NCI-H1694 (cell line): ENCODE measurements at places on chromosomes 7 and 10.

DNA sequence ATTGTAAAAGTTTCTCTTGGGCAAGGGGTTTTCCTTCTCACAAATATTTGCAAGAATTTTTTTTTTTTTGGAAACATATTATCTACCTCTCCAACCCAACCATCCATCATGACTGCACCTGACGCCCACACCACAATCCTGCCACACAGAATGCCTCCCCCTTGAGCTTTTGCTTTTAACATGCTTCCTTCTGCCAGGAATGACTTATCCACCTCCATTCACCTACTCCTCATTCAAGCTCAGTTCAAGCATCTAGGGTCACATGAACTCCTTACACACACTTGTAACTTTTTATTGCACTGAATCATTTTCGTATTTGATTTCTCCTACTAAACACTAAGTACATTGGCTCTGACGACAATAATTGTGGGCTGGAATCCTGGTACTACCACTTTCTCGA is 660.1 kb upstream of the AUTS2 start:
- DNase-seq = no peak

DNA sequence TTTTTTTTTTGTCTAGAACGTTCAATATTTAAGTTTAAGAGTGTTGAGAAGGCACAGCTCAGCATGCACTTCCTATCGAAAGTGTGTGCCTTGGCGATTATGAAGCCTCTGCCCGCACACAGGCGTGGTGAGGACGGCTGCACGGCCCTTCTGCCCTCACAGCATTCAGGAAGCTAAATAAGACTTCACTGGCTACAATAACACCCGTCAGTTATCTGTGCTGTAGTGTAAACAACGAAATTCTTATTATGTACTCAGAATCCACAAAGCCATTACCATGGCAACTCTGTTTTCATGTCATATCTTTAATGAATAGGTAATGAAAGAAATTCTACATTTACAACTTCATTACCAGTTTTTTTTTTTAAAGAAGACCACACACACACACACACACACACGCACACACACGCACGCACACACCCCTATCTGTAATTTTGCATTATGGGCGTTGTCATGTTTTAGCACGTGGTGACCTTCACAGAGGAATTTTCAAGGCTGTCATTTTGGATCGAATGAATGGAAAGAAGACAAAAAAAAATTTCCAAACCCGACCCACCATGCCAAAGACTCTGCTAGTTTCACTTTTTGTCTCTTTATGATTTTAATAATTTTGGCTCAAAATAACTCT is 254.8 kb upstream of the CTBP2 start:
- DNase-seq = no peak

- DNase-seq = no peak
These were observed 308.8 kb downstream of the SEMA3D start for GRCh38 chr7:84877943-84878570.

DNA sequence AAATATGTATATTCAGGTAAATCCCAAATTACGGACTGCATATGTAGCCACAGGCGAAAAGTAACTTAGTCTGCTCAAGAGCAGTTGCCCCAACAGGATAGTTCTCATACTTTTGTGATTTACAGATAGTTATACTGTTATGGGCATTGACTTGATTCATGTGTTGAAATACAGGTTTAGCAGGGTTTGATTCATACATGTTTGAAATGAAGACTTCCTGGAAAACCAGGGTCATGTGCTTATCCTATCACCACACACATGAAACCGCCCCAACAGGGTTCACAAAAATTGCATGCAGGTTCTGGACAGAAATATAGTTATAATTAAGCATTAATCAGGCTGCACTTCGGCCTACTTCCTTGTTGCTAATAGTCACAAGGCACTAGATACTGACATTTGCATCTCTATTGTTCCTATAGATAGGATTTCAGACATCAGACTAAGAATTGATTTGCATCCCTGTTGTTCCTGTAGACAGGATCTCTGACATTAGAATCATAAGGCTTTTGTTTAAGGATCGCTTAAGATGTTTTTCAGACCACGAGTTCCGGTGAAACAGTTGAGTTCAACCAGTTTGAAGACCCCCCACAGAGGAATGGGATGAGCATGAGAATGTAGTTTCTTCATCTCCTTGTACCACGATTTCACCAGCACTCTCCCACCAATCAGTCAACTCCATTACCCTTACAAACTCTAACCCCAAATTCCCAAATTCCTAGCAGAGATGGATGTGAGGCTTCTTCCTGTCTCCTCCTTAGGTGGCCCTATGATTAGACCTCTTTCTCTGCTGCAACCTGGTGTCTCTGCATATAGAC is 2.0 kb upstream of the ZNF398 start:
- no peak for DNase-seq

DNA sequence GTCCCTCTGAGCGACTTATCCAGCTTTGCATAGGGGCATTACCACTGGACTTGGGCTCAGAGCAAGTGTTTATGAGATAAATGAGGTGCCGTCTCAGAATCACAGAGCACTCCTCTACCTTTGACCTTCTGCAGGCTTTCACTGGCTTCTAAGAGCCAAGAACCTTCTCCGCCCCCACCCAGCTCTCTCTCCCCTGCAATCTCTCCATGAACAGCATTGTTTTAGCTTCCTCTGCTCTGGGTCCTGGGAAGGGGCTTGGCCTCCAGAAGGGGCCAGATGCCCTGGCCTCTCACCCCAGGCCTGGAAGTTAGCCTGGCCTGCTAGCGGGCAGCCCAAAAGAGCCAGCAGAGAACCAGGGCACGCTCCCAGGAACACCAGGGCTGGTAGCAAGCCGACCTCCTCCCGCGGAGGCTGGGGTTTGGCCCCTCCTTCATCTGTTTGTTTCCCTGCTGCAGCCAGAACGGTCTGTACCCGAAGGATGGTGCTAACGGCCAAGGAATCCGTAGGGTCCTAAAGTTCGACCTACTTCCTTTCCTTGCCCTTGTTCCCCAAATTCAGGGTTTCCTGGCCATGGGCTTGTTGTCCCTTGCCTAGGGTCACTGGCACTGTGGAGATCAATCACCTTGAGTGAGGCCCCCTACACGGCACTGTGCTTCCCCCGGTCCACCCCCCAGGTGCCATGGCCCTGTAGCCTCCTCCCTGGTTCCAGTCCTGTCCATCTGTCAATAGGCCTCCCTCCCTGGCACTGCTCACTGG is 18.7 kb upstream of the DDIT4 start:
- DNase-seq = peak; percentile 27

- DNase-seq = no peak
These were observed 6.0 kb downstream of the PARD3 start for GRCh38 chr10:34808801-34809745.

- no peak for DNase-seq
These were observed 543.8 kb downstream of the ARL4A start for GRCh38 chr7:13231216-13231615.

DNA sequence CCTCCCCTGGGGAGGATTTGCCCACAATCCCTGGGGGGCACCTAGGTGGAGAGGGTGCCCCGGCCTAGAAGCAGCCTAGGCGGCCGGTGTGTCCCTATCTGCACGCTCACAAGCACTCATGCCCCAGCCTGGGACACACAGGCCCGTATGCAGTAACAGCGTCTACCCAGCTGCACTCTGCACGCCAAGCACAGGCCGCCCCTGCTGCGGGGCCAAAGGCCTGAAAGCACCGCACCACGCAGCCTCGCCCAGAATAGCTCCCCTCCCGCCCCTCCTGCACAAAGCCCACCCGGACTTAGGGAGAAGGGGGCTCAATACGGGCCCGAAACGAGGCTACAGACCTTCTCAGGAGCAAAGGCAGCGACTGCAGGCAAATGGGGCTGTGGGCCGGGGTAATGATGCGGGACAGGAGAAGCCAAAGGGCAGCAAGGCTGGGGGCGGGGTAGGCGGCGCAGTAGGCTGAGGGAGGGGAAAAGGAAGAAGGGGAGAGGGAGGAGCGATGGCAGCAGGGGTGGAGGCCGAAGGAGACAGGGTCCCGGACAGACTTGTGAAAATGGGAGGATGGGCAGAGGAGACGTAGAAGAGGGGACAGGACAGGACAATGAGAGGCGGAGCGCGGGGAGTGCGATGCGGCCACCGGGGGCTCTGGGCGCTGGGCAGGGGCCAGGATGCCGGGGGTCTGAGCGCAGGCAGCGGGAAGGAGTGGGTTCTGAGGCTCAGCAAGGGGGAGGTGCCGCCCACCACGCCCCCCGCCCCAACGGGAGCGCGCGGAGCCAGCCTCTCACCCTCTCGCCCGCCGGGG is 544 bp downstream of the GPRIN2 start:
- DNase-seq = no peak

- no peak for DNase-seq
These were observed 655.6 kb downstream of the SORCS1 start for GRCh38 chr10:106508950-106509349.

GRCh38 chr10:10701084-10701611 is 316.5 kb upstream of the CELF2 start:
- no peak for DNase-seq

DNA sequence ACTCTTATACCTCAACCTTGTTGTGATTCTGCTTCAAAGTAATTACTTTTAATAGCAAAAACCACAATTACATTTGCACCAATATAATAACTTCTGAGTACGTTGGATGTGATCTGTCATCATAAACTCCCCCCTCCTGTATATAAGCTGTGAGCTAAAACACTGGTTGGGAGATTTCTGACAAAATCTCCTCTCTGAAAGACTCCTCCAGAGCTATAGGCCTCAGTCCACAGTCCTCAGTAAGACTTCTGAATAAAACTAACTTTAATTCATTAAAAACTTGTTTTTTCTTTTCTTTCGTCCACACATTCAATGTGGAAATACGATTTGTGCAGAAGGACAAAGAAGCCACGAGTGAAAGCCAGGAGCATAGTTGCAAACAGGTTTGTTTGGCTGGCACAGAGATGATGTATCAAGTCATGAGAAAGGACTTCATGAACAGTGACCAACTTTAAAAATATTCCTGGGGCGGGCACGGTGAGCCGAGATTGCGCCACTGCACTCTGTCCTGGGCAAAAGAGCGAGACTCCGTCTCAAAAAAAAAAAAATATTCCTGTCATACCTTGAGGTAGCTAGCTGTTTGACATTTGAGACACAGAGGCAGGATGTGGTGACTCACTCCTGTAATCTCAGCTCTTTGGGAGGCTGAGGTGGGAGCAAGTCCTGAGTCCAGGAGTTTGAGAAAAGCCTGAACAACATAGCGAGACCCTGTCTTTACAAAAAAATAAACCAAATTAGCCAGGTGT is 91.1 kb upstream of the ARHGAP21 start:
- no peak for DNase-seq

- DNase-seq = no peak
These were observed 123.4 kb downstream of the MAD1L1 start for GRCh38 chr7:2109251-2109872.

GRCh38 chr7:69625238-69625637 is 27.0 kb downstream of the AUTS2 start:
- no peak for DNase-seq

GRCh38 chr10:34434119-34434594 is 380.9 kb downstream of the PARD3 start:
- DNase-seq = no peak

- no peak for DNase-seq
These were observed 8.3 kb upstream of the ASZ1 start for GRCh38 chr7:117435475-117436043.

DNA sequence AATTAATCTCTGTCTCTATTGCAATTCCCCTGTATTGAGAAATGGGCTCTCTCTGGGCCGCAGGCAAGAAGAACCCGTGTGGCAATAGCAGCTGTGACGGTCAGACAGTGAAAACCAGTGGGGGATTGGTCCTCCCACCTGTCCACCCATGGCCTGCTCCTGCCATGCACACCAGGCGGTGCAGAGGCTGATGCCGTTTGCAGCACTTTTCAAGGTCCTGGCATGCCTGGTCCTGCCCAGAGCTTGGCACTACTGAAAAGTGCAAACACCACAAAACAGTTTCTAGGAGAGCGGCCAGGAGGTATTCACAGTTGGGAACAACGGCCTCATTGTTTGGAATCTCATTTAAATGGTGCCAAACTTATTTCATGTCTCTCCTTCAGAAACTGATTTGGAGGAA is 41.5 kb downstream of the PSPH start:
- DNase-seq = peak; percentile 73

- DNase-seq = no peak
These were observed 57.1 kb downstream of the ZNF467 start for GRCh38 chr7:149716007-149716931.

DNA sequence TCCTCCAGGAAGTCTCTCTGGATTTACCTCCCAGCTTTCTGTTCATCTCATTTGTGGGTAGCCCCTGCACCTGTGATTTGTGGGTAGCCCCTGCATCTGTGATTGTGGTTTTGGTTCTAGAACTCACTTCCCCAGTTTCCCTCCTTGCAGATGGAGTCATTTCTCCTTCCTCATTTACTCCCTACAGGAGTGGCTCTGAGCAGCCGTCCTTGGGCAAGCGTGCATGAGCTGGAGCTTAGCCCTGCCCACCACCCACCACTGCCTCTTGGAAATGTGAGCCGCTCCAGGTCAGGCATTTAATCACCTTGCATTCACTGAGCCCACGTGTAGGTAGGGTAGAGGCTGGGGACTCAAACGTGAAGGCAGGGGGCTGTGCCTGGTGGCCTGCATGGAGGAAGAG is 8.2 kb downstream of the COL26A1 start:
- DNase-seq = no peak

GRCh38 chr7:24619978-24620377 is 46.7 kb downstream of the PALS2 start:
- DNase-seq = no peak

- no peak for DNase-seq
These were observed 14.3 kb upstream of the DAGLB start for GRCh38 chr7:6461946-6462550.

- no peak for DNase-seq
These were observed 20.7 kb downstream of the CHST3 start for GRCh38 chr10:71984809-71985388.

DNA sequence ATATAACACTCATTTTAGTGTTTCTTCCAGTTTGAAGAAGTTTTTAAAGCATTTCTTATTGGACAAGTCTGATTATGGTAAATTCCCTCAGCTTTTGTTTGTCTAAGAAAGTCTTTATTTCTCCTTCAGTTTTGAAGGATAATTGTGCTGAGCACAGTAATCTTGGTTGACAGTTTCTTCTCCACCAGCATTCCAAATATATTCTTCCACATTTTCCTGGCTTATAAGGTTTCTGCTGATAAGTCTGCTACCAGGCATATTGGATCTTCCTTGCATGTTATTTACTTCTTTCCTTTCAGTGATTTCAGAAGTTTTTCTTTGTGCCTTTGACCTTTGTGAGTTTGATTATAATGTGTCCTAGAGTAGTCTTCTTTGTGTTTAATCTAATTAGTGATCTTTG is 210.7 kb downstream of the ADK start:
- DNase-seq = no peak

- DNase-seq = no peak
These were observed 96.0 kb upstream of the JCAD start for GRCh38 chr10:30155401-30155800.

GRCh38 chr10:79241990-79242619 is 105.2 kb upstream of the PPIF start:
- DNase-seq = no peak

DNA sequence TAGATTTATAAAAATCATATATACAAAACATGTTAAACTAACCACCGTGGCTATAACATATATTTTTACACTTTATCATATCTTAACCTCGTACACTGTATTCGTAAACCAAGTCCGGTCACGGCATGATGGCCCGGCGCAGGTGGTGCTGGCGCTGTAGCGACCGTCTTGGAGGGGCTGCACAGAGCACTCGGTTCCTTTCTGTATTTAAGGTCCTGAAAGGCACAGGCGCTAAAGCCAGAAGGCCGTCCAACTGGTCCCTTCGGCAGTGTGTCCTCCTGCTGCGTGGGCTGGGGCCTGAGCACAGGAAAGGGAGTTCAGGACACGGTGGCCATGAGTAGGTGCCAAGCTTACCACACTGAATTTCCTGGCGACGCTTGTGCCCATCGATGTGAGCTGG is 33.8 kb downstream of the AMZ1 start:
- DNase-seq = no peak
